Activated naive CD4-positive, alpha-beta T cell treated with anti-CD3 and anti-CD28 coated beads, Interleukin-2, amount 50 U/mL, for 72 hours (primary cell): ENCODE measurements at places on chromosomes 2 and 18.

- DNase-seq: no peak
These were observed 65.3 kb downstream of the HAUS1 start for GRCh38 chr18:46169464-46169941.

DNA sequence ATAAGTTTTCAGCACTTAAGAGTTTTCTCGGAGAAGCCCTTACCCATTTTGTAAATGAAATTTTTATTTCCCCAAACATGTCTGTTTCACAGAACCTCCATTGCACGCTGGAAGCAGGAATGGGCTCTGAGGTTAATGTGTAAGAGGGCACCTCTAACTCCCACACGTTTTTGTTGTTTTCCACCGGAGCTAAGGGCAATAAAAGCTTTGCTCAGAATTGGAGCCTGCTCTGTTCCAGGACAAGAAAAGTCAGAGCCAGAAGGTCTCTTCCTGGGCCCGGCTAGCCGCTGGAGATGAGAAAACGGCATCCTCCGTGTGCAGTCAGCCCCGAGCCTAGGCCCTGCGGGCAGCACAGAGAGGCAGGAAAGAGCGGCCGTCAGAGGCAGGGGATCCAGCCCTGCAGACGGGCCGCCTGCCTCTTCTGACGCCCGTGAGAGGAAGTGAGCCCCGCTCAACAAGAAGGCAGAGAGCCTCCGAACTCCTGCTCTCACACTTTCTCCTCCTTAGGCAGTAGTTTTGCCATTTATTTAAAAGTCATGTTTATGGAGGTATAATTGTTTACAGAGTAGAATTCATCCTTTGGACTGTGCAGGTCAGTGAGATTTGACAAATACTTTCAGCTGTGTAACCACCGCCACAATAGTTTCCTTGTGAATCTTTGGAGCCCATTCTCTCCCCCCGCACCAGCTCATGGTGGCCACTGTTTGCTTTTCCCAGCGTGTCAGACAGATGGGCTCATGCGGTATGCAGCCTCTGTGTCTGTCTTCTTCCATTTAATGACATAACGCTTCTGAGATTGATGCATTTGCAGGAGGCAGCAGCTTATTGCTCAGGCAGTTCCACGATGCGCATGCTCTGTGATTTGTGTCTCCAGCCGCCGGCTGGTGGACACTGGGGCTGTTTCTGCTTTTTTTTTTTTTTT lies 117.3 kb downstream of the GALR1 start:
- no peak for DNase-seq

DNA sequence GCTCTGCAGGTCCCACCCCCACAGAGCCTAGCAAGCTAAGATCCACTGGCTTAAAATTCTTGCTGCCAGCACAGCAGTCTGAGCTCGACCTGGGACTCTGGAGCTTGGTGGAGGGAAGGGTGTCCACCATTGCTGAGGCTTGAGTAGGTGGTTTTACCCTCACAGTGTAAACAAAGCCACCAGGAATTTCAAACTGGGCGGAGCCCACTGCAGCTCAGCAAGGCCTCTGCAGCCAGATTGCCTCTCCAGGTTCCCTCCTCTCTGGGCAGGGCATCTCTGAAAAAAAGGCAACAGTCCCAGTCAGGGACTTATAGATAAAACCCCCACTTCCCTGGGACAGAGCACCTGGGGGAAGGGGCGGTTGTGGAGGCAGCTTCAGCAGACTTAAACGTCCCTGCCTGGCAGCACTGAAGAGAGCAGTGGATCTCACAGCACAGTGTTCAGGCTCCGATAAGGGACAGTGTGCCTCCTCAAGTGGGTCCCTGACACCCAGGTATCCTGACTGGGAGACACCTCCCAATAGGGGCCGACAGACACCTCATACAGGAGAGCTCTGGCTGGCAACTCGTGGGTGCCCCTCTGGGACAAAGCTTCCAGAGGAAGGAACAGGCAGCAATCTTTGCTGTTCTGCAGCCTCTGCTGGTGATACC lies 20.0 kb upstream of the NEMP2 start:
- DNase-seq: no peak

DNA sequence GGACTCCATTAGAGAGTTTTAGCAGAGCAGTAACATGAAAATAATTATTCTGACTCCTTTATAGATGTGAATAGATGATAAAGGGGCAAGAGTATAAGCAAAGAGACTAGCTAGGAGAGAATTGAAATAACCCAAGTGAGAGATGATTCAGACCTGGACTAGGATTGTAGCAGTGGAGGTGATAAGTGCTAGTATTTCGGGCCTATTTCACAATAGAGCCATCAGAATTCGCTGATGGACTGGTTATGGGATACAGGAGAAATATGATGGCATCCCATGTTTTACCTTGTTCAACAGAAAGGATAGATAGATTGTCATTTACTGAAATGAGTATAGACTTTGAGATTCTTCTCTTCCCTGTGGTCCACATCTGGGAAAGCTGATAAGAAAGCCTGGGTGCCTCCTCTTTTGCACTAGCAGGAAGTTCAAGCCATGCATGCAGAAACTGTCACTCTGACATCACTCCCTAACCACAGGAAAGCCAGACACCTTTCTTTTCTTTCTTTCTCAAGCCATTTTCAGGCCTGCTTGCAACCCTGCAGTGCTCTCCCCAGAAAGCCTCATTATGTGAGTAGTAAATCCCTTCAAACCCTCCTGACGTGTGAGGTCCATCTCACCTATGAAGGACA lies 25.3 kb downstream of the DYNAP start:
- no peak for DNase-seq

DNA sequence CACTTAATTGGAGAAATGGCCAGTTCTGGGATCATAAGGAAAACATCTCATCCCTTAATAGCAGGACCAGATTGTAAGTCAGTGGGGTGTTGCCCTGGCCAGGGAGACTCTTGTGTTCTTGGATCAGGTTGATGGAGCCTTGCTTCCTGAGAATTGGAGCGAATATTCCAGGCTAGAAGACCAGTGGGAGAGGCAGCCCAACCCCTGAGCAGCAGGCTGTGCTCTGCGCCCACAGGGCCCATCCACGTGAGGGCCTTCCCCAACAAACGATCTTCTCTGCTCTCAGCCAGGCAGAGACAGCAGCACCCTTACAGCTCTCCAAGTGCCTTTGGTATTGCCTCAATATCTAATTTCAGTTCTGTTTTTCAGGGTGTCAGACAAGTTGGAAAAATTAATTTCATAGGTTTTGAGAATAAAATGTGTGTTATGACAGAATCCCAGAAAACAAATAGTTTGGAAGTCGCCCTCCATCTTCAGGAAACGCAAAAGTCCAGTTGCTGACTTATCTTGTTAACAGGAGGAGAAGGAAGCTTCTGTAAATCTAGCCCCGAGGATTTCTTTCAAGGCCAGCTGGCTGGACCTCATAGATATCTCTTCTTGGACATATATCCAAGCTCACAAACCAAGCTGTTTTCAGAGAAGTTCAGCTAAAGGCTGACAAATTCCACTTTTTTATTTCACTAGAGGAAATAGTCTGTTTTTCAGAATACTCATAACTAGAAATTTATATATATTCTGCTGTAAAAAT lies 105.5 kb downstream of the COPS8 start:
- DNase-seq: no peak

GRCh38 chr2:56338232-56338631 lies 154.4 kb downstream of the CCDC85A start:
- DNase-seq: no peak

GRCh38 chr2:104092886-104093285 lies 761.0 kb upstream of the POU3F3 start:
- no peak for DNase-seq

- no peak for DNase-seq
These were observed 42.1 kb downstream of the BCL2L11 start for GRCh38 chr2:111162718-111163331.

DNA sequence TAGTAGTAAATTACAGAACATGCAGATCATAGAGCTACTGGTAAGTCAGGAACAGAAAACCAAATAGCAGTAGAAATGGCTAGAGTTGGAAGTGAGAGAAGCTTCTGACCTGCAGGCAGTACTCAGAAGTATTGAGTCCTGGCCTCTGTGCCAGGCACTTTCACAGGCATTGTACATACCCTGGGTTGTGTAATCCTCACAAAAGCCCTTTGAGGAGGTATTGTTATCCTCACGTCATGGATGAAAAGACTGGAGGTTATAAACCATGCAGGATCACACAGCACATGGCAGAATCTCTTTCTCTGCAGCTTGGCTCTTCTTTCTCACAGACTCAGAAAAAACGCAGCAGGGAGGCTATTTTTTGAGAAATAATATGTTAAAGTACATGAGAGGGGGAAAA lies 789.3 kb upstream of the FAM98A start:
- no peak for DNase-seq
